ENCODE measurements at places on chromosomes 1 and 21.

GRCh38 chr1:21818656-21819055 lies 6.6 kb downstream of the LDLRAD2 start:
- no peak for DNase-seq

GRCh38 chr1:243413431-243414151 lies 157.8 kb downstream of the SDCCAG8 start:
- no peak for DNase-seq

GRCh38 chr1:28243685-28244311 lies 7.9 kb downstream of the ATP5IF1 start:
- no peak for DNase-seq

GRCh38 chr1:6861075-6861724 lies 75.9 kb downstream of the CAMTA1 start:
- DNase-seq, result no peak

- no peak for DNase-seq
Measured at GRCh38 chr21:42165901-42166300, 53.0 kb upstream of the ABCG1 start.

GRCh38 chr1:202752774-202753173 lies 42.5 kb upstream of the SYT2 start:
- DNase-seq, result no peak

DNA sequence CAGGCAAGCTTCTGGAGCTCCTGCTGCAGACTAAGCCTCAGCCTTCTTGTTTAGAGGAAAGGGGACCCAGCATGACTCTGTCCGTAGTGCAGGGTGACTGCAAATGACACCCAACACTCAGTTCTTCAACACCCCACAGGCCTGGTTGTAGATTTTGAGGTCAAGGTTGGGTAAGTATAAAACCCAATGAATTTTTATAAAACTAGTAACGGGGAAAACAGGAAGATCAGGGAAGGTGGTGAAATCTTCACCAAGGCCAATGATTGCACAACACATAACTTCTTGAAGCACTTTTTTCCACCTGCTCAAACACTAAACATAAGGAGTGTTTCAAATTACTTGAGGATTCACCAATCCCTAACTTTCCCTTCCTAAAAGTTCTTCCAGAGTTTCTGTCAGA lies 89.4 kb upstream of the JAK1 start:
- DNase-seq, result no peak

GRCh38 chr1:24389231-24389678 lies 24.3 kb downstream of the STPG1 start:
- no peak for DNase-seq

- DNase-seq, result no peak
Measured at GRCh38 chr1:96474985-96475743, 246.4 kb upstream of the PTBP2 start.

DNA sequence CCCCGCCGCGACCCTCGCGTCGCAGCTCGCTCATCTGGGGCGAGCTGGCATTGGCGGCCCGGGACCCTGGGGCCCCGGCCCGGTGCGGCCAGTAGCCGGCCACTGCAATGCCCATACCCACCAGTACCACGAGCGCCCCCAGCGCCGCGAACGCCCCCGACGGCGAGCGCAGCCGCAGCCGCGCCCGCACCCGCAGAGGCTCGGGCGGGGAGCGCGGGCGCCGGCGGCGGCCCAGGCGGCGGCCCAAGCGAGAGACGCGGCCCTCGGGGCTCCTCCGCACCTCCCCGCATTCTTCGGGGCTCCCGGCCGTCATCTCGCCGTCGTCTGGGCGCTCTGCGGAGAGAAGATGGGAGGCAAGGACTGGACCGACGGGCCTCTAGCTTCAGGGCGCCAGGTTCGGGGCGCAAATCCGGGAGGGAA lies 2.2 kb downstream of the TMEM200B start:
- DNase-seq, result no peak

DNA sequence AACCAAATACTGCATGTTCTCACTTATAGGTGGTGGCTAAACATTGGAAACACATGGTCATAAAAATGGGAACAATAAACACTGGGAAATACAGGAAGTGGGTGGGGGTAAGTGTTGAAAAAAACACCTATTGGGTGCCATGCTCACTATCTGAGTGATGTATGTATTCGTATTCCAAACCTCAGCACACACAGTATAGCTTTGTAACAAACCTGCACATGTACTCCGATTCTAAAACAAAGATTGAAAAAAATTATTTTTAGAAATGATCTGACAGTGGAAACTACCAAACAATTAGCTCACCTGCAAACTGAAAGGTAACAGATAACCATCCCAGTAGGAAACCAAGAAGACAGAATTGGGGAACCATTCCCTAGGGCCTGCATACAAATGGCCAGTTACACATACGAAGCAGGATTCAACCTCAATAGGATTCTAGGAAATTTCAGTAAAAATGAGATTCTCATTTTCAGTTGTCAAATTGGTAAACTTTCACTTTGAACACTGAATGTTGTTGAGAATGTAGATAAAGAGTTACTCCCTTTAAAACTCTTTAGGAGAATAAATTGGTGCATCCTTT lies 88.1 kb upstream of the LRRC8D start:
- no peak for DNase-seq

All from T-helper 2 cell (primary cell).